ENCODE measurements at places on chromosomes 6 and 20. TPM values are rescaled to one million over a fixed set of nuclear protein-coding genes. Genes with fewer than 3 reads are reported as not detected.

DNA sequence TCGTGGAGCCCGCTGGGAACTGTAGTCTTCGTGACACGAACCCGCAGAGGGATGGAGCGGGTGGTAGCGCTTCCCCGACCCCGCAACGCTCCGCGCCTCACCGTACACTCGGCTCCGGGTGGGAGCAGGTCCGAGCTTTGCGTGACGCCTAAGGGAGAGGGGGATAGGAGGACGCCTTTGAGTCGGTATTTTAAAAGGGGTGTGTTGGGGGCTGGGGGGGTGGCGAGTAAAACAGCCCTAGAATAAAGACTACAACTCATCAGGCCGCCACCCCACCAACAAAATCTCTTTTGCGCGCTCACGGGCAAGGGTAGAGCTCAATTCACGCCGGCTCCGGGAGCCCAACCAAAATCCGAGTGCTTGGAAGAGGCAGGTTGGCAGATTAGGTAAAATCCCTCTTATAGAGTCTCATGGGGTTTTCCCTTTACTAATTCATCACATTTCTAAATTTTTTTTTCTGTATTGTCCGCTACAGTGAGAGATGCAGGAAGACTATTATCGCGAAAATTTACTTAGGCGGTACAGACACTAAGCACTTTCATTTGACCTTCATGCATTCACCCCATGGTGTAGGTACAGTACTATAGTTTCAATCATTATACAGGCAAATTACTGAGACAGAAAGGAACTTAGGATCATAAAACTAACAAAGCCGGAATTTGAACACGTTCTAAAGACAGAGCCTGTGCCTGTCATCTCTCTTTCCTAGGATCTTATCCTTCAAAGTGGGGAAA lies 706 bp upstream of the SNX14 start:
- no peak for DNase-seq

DNA sequence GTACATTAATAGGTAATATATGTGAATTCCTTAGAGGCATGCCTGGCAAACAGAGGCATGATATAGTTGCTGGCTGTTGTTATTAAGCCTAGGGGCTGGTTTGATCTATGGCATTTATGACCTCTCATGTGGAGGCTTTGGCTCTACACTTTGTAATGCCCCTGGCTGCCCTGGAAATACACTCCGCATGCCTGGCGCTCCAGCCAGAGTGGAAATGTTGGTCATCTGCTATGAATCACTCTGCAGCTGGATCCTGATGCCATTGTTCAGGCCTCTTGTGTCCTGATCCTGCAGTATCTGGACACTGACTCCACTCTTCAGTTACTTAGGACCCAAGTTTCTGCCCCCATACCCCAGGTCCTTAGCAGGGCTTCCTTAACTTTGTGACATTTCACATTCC lies 200.5 kb upstream of the PCSK2 start:
- DNase-seq: no peak

DNA sequence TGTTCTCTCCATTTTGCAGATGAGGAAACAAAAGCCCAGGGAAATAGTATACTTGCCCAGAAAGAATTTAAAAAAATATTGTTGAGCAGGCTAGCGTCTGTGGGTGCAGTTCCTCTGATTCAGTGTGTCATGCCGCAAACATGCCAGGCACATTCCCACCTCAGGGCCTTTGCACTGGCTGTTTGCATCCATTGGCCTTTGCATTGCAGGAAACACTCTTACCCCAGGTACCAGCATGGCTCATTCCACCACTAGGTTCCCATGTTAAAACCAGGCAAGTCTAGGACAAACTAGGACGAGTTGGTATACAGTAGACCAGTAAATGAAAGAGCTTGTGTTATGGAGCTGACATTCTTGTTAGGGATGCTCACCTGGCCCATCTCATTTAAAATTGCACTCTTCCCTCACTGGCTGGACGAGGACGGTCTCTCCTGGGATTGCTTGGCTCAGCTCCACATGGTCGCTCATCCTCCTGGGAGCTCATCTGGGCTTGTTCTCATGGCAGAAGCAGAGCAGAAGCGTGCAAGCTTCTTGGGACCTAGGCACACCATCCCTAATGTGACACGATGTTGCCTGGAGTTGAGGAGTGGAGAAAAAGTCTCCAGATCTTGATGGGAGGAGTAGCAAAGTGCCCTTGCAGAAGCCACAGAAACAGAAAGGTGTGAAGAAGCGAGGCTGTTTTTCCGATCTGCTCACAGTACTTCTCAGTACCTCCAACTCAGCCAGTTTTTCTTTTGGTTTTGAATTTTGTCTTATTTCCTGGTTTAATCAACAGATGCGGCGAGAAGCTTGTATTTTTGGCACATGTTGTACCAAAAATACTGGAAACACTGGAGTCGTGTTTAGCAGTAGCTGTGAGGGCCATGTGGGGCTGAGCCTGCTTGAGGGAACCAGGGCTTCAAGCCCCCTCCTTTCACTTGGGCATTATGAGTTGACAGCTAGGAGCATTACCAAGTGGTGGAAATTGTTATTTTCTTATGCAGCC lies 13.9 kb downstream of the ZNF831 start:
- no peak for DNase-seq

DNA sequence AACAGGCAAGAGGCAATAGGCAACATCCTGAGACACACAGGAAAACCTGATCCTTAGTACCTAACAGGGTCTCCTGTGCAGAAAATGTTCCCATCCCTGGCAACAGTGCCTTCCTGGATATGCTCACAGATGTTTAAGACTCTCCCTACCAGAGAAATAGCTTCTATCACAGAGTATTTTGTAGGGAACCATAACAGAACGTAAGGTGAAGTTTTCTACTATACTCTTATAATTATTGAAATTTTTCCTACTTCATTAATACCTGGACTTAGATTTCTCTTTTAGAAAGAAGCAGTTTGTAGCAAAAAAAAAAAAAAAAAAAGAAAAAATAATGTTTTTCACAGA lies 33.5 kb upstream of the LGSN start:
- no peak for DNase-seq

DNA sequence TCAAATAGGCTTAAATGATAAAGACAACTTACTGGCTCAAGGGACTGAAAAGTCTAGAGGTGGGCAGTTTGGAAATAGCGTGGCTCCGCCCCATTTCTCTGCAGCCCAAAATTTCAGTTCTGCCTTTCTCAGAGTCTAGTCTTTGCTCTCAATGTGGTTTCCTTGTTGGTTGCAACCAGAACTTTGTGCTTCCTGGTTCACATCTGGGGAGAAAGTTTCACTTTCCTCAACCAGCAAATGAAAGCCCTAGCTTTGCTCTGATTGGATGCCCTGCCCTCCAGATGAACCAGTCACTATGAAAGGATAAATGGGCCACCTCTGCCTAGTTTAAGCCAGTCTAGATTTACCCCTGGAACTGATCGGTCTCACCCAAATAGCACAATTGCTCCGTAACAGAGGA lies 14.9 kb downstream of the SYCP2L start:
- DNase-seq: peak; percentile 49

- DNase-seq: no peak
These were observed 299.1 kb downstream of the EPHA7 start for GRCh38 chr6:93120154-93120742.

GRCh38 chr6:35048631-35049083 lies 92.5 kb downstream of the TCP11 start:
- no peak for DNase-seq

DNA sequence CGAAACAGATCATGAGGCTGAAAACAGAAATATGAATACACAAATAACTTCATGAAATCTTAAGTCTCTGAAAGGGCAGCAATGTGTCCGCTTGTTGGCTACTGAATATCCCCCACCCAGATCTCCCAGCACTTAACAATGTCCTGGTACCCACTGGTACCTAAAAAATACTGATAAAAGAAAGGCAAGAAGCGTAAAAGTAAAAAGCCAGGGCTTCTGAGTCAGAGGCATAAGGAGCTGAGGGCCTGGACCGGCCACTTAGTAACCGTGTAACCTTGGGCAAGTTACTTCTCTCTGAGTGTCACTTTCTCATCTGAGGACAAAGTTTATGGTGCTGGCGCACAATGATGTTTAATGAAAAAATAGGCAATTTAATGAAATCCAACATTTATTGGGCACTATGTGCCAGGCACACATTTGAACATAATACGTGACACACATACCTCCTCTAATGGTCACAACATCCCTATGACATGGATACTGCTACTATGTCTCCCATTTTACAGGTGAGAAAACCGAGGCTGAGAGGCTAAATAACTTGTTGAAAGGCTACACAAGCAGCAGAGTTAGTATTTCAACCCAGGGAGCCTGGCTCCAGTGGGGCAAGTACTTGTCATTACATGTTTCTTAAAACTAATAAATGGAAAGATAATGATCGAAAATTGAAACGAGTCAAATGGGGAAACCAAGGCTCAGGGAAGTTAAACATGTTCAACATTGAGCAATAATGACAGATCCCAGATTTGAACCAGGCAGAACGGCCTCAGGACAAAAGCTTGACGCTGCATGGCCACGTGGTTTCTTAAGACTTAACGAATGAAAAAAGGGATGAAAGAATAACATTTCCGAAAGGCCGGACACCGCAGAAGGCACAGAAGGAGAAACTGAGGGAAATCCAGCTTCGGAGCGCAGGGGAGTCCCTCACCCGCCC lies 828 bp downstream of the TP53RK start:
- no peak for DNase-seq

DNA sequence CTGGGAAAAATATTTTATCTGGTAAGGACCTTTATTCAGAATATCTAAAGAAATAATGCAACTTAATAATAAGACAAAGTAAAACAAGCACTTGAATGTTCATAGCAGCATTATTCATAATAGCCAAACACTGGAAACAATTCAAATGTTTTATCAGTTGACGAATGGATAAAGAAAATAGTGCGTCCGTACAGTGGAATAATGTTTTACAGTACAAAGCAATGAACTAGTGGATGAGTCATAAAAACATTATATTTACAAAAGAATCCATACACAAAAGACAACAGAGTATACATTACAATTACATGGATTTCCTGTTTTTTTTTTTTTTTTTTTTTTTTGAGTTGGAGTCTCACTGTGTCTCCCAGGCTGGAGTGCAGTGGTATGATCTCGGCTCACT lies 12.7 kb downstream of the SMAP1 start:
- no peak for DNase-seq

DNA sequence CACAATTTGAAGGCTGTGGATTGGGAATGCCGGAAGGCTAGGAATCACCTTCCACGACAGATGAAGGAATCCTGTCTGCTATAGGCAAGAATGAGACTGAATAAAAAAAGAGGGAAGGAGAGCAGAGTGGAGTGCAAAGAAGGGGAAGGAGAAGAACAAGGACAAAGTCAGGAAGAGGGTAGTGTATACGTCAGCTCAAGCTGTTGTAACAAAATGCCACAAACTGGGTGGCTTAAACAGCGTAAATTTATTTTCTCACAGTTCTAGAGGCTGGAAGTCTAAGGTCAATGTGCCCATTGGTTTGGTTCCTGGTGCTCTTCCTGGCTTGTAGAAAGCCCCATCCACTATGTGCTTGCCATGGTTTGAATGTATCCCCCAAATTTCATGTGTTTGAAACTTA lies 104.5 kb downstream of the TTLL2 start:
- DNase-seq: no peak

GRCh38 chr6:124747349-124747748 lies 214.9 kb upstream of the RNF217 start:
- DNase-seq: peak; percentile 46

DNA sequence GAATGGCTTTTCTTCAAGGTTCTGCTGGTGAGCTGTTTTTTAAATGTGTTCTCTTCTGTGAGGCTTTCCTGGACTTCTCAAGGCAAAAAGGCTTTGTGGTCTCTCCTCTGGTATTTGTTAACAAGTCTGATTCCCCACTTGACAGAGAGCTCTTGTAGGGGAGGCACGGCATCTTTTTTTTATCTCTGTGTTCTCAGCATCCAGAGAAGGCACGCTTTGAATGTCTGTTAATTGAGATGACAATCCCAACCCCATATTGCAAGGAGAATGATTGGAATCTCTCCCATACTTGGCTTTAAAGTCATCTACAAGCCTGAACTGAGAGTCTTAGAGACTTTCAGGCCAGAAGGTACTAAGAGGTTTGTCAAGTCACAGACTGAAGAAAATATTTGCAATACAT lies 22.6 kb downstream of the EDN1 start:
- DNase-seq: no peak

DNA sequence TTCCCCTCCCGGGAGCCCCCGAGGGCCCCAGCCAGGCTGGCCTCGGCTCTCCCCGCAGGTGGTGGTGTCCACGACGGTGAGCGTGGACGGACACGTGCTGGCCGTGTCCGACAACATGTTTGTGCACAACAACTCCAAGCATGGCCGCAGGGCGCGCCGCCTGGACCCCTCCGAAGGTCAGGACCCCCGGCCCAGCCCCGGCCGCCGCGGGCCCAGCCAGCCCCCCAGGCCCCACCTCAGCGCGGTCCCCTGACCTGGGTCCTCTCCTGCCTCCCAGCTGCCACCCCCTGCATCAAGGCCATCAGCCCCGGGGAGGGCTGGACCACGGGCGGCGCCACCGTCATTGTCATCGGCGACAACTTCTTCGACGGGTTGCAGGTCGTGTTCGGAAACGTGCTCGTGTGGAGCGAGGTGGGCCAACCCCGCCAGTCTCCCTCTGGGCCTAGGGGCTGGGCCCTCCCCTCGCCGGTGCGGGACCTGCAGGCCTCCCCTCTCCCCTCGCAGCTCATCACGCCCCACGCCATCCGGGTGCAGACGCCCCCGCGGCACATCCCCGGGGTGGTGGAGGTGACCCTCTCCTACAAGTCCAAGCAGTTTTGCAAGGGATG lies 51.0 kb downstream of the CPXM1 start:
- no peak for DNase-seq

GRCh38 chr6:2970034-2970685 lies 1.2 kb downstream of the SERPINB6 start:
- no peak for DNase-seq

- DNase-seq: no peak
These were observed 590.7 kb downstream of the EYS start for GRCh38 chr6:65116326-65116725.

- no peak for DNase-seq
These were observed 34.3 kb downstream of the GPLD1 start for GRCh38 chr6:24455061-24455460.

DNA sequence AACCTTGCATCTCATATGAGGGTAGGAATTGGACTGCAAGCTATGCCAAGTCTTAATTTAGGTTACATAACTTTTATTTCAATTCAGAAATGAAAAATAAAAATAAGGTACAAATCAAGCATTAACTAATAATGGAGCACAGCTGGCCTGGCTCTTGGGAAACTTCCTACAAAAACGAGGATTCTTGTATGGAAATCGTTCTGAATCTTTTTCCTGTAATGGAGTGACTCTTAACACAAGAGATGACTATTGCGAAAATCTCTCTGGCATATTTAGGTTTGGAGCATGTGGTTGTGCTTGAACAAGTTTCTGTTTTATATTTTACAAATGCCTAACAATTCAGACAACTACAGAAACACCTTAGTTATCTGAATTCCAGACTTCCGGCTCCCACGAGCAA lies 34.0 kb upstream of the PI16 start:
- DNase-seq: no peak

- DNase-seq: no peak
These were observed 506.6 kb upstream of the NOX3 start for GRCh38 chr6:155962276-155962675.

SLA2 gene
- total RNA-seq: not detected

LAMP5 gene
- not detected for total RNA-seq

HLA-DRB1 gene
- total RNA-seq: 47.1 TPM

RTN4IP1 gene
- 44.2 TPM for total RNA-seq

BPIFB1 gene
- 37.9 TPM for total RNA-seq

GPX5 gene
- total RNA-seq: not detected

TINAG gene
- total RNA-seq: not detected

CNKSR3 gene
- total RNA-seq: 1.2 TPM

STX11 gene
- 2.2 TPM for total RNA-seq

THBD gene
- total RNA-seq: 83.5 TPM

PHACTR3 gene
- total RNA-seq: not detected

Data from stomach (tissue), 19 donors.